Activated T-helper 2 cell treated with anti-CD3 and anti-CD28 coated beads, Interferon-gamma antibody, Interleukin-2, Interleukin-4, amounts not matched to agents 10 μg/mL and 5 μg/mL and 100 μg/mL, durations not matched to agents 14 hours and 24 hours and 36 hours (primary cell): ENCODE measurements at places on chromosomes 4 and X.

DNA sequence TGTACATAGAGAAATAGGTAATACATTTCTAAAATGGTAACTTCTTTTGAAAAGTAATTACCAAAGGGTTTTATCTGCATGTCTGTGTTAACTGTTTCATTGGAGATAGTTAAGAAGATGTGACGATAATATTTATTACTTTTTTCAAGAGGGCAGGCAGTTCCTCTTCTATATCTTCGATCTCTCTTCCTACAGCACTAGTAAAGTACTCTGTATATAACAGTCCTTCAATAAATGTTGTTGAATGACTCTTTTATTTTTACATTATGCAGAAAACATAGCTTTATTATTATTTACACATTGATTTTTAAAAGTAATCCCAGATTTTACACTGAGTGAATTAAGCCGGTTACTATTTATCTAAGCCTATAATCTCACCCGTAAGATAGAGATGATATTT lies 51.8 kb downstream of the TMPRSS11E start:
- DNase-seq: no peak

DNA sequence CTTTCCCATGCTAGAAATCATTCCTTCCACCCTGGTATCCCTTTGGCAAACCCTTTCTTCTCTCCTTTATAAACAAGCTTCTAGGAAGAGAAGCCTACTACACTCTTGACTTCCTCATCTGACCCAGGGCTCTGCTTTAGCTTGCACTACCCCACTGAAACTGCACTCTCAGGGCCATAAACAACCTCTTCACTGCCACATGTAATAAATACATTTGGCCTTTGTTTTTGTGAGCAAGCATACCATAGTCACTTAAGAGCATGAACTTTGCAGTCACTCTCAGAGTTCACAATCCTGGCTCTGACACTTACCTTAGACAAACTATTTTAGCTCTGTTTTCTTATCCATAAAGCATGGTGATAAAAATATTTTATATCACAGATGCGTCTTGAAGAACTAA lies 50.7 kb upstream of the USP38 start:
- DNase-seq: no peak

GRCh38 chr4:129929052-129929451 lies 833.1 kb downstream of the C4orf33 start:
- no peak for DNase-seq

DNA sequence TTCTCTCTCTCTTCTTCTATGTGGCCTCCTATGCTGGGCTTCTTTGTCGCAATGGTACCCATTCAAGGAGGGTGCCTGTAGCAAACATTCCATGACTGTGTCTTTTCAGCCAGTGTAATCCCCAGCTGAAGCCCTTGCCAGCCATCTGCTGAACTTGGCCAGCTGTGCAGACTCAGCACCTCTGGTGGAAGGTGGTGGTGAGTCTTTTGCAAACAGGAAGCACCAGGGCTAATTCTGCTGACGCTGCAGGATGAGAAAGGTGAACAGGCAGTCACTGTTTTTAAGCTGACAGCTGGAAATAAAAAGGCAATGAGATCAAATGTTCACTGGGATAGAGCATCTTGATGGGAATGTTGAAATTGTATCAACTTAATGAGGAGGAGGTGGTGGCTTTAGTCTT lies 298.7 kb upstream of the CLNK start:
- DNase-seq: no peak

GRCh38 chr4:104501290-104501689 lies 6.6 kb upstream of the CXXC4 start:
- DNase-seq: no peak

GRCh38 chr4:34950926-34951325 lies 1293.4 kb downstream of the ARAP2 start:
- DNase-seq: no peak

- no peak for DNase-seq
Measured at GRCh38 chr4:86497131-86497530, 97.0 kb upstream of the PTPN13 start.

- no peak for DNase-seq
Measured at GRCh38 chr4:55018521-55018920, 106.9 kb downstream of the KDR start.

GRCh38 chrX:131745942-131746489 lies 202.1 kb downstream of the OR13H1 start:
- no peak for DNase-seq

DNA sequence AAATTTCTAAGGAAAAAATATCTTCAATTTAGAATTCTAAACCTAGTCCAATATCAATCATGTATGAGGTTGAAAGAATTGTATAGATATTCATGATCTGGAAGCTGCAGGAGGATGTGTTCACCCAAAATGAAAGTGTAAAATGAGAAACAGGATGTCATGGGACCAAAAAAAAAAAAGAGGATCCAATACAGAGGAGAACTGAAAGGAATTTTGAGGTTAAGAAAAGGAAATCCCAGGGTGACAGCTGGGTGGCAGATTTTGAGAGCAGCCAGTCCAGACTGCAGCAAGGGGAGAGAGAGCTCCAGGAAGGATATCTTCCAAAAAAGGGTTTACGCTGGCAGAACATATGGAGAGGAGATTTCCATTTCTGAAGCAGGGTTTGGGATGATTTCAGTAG lies 38.9 kb downstream of the TLR10 start:
- DNase-seq: no peak

DNA sequence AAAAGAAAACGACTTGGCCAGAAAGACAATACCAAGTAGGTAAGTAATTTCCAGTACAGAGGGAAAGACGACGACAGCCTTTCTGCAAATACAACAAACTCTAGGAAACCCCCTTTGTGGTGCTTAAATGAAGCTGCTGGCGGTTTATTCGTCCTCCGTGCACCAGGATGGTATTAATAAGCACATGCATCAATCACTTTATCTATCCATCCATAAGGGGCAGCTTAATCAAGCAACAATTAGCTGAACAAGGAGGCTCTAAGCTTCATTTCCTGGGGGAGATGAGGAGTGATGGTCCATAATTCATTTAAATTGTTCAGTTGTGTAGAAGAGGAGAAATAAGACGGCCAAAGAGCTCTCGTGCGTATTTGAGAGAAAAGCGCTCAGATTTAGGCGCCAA lies 26.2 kb downstream of the IRF2 start:
- DNase-seq: no peak

DNA sequence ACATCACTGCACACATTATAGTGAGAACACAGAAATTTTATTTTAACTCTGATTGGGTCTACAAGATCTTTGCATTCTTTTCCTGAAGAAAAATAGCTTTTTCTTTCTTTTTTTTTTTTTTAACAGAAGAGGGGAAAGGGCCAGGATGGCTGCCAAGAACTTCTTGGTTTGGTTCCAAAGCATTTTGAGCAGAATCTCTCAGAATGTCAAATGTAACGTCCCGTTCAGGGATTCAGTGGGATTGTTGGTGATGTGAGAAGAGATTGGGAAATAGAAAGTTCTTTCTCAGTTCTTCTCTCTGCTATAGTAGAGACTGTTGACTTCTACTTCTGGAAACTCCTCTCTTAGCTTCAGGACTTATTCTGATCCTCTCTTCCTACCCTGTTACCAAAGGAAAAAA lies 70.9 kb upstream of the CBR4 start:
- DNase-seq: no peak

DNA sequence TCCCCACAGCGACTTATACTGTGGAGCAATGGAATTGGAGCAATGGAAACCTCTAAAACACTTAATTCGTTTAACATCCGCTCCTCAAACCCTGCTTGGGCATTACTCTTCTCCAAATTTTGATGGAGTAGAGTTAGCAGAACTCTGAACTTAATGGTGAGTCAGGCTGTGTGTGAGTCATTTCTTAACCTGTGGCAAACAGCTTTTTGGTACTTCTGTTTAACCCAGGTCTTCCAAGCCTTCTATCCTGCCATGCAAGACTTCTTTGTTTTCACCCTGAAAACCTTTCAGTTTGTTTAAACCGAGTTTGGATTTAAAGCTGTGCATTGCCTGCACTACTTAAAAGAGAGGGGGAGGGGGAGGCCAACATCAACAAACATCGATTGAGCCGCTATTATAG lies 3.6 kb upstream of the AMOT start:
- DNase-seq: no peak

- no peak for DNase-seq
Measured at GRCh38 chrX:115023811-115024210, 6.4 kb upstream of the IL13RA2 start.

GRCh38 chr4:3060946-3061345 lies 13.4 kb downstream of the HTT-AS start:
- DNase-seq: no peak

DNA sequence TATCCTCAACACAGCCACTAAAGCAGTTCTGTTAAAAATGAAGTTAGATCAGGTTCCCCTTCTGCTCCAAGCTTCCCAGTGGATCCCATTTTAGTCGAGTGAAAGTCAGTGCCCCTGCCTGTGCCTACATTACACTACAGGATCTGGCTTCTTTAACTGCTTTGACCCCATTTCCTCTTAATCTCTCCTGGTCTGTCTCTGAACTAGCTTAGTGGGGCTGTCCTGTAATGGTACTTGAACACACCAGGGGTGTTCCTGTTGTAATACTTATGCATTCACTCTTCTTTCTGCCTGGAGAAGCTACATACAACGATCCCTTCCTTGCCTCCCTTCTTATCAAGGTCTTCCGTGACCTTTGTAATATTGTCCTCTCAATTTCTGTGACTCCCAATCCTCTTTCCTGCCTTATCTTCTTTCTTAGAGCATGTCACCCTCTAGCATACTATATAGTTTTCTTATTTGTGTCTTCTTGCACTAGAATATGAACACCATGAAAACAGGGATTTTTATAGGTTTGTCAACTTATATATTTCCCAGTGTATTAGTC lies 16.7 kb downstream of the ARSJ start:
- DNase-seq: no peak

DNA sequence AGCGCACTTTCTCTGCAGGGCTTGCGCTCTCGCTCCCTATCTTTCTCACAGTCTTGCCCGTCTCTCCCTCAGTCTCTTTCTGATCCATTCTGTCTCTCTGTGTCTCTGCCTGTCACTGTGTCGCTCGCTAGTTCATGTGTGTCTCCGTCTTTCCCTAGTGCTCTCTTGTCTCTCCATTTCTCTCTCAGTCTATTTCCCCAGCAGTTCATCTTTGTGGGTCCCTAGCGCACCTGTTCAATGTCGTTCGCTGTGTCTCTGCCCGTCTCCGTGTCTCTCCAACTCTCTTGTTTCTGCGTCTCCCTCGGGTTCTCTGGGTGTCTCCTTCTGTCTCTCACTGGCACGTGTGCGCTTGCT lies 1.5 kb downstream of the GPR101 start:
- DNase-seq: no peak

- DNase-seq: no peak
Measured at GRCh38 chr4:7801001-7801400, 138.7 kb downstream of the AFAP1 start.

DNA sequence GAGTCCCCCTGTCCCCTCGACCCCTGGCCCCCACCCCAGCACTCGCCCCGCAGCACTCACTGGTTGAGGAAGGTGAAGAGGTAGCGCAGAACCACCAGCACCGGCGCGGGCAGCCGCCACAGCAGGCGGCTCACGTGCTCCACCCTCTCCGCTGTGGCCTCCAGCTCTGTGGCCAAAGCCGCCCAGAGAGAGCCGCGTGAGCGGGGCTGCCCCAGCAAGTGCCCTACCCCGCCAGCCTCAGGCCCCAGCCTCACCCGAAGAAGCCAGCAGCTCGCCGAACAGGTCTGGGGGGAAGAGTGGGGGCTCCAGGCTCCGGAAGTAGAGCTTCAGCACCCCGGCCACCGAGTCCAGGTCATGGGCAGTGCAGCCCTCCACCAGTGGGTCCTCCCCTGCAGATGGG lies 6.0 kb downstream of the AVPR2 start:
- DNase-seq: no peak

DNA sequence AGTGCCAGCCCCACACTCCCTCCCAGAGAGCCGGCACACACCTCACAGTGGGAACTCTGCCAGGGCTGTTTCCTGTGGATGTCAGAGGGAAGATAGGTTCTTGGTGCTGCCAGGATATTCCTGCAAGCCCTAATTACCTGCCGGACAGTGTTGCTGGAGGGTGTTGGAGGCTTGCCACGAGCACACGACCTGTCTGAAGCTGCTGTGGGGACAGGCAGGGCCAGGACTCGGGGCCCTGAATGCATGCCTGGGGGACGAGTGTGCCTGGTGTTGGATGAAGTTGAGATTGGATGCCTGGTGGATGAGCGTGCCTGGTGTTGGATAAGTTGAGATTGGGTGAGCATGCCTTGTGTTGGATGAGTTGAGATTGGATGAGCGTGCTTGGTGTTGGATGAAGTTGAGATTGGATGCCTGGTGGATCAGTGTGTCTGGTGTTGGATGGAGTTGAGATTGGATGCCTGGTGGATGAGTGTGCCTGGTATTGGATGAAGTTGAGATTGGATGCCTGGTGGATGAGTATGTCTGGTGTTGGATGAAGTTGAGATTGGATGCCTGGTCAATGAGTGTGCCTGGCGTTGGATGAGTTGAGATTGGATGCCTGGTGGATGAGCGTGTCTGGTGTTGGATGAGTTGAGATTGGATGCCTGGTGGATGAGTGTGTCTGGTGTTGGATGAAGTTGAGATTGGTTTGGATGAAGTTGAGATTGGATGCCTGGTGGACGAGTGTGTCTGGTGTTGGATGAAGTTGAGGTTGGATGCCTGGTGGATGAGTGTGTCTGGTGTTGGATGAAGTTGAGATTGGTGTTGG lies 23.2 kb upstream of the UVSSA start:
- no peak for DNase-seq

DNA sequence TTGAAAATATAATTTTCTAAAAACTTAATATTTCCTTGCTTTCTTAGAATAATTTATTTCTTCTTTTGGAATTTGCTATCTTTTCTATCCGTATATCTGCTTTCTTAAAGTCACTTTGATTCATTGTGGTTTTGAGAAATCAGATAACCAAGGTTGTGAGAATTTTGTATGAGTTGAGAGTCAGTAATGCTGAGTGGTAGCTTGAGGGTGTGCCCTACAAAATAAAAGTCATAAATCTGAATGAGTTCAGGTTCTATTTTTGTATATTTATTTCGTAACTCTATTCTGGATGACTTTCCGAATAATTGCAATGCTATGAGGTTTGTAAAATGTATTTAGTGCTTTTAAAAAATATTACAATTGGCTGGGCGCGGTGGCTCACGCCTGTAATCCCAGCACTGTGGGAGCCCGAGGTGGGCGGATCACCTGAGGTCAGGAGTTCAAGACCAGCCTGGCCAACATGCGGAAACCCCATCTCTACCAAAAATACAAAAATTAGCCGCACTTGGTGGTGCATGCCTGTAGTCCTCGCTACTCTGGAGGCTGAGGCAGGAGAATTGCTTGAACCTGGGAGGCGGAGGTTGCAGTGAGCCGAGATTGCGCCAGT lies 8.9 kb downstream of the COPS4 start:
- no peak for DNase-seq

GRCh38 chrX:21623778-21624501 lies 34.2 kb downstream of the KLHL34 start:
- no peak for DNase-seq

GRCh38 chrX:119218198-119218597 lies 17.9 kb upstream of the PGRMC1 start:
- DNase-seq: no peak

GRCh38 chr4:122826553-122827257 lies at the start of gene FGF2:
Gene FGF2 (plus strand): TSS chr4:122826831. CDS start chr4:122827175, 344 bp downstream.
- peak; percentile 17 for DNase-seq

- DNase-seq: no peak
Measured at GRCh38 chr4:61771056-61771455, 570.9 kb downstream of the ADGRL3 start.

- DNase-seq: no peak
Measured at GRCh38 chrX:8673201-8673600, 58.7 kb downstream of the ANOS1 start.
